ENCODE measurements at places on chromosomes 5 and 9. TPM values are rescaled to one million over a fixed set of nuclear protein-coding genes. Genes with fewer than 3 reads are reported as not detected.
A peak's percentile ranks its signal among the peaks of the same experiment; 100 is the strongest.

- H3K4me1 ChIP-seq: peaks cover 8% of the 10 kb centered on the region
- H3K27me3 ChIP-seq: peaks cover 2% of the 10 kb centered on the region
- H3K27ac ChIP-seq: no peak overlapping the region
These were observed 284.3 kb downstream of the ARHGAP26 start for GRCh38 chr5:143054480-143054941.

DNA sequence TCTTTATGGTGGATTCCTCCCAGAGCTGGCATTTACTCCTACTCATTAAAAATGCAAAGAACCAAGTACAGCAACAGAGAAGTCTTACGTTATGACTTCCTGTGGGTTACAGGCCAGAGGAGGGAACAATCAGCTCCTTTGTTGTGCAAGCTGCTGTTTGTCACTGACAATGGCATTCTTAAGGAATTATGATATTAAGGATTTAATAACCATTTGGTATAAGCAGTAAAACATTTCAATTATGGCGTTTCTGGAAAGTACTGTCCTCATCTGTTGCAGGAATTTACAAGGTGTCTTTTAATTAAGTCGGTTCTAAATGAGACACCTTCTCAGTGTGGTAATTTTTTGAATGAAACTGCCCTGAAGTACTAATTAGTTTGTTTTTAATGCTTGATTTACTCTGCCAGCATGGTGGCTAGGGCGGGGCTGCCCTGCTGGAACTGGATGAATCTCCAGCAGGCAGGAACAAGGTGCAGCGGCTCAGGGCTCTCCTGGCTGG lies 49.1 kb upstream of the VDAC1 start:
- peaks cover 25% of the 10 kb centered on the region for H3K4me1 ChIP-seq
- peak overlapping the region; percentile 57 for H3K4me3 ChIP-seq
- no peaks in the 10 kb centered on the region for H3K27me3 ChIP-seq
- peak overlapping the region; percentile 87 for H3K27ac ChIP-seq

- no peak overlapping the region for H3K4me3 ChIP-seq
- H3K36me3 ChIP-seq: no peaks in the 10 kb centered on the region
- DNase-seq: no peak
These were observed 583.0 kb upstream of the WWC1 start for GRCh38 chr5:167708449-167708848.

- H3K27me3 ChIP-seq: peaks cover 2% of the 10 kb centered on the region
- H3K4me1 ChIP-seq: no peaks in the 10 kb centered on the region
- H3K27ac ChIP-seq: no peak overlapping the region
- H3K36me3 ChIP-seq: no peaks in the 10 kb centered on the region
These were observed 121.7 kb downstream of the NREP start for GRCh38 chr5:111635151-111635902.

DNA sequence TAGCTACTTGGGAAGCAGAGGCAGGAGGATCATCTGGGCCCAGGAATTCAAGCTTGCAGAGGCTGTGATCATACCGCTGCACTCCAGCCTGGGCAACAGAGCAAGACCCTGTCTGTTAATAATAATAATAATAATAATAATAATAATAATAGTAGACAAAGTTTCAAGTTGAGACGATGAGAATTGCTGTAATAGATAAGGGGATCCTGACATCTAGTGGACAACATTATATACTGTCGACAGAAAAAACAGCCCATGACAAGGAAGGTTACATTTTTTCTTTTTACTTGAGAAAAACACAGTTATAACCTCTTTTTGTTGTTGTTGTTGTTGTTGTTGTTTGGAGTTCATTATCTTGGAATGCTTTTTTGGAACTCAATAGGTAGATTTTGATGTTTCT lies 35.3 kb downstream of the NDFIP1 start:
- H3K4me1 ChIP-seq: no peaks in the 10 kb centered on the region
- H3K36me3 ChIP-seq: peaks cover 31% of the 10 kb centered on the region
- no peak overlapping the region for H3K4me3 ChIP-seq
- H3K27ac ChIP-seq: no peak overlapping the region
- no peak for DNase-seq

GRCh38 chr5:54415147-54415546 lies 40.4 kb upstream of the HSPB3 start:
- no peak overlapping the region for H3K27ac ChIP-seq
- H3K4me1 ChIP-seq: no peaks in the 10 kb centered on the region
- no peaks in the 10 kb centered on the region for H3K36me3 ChIP-seq
- no peak overlapping the region for H3K4me3 ChIP-seq
- H3K27me3 ChIP-seq: peaks cover 16% of the 10 kb centered on the region

DNA sequence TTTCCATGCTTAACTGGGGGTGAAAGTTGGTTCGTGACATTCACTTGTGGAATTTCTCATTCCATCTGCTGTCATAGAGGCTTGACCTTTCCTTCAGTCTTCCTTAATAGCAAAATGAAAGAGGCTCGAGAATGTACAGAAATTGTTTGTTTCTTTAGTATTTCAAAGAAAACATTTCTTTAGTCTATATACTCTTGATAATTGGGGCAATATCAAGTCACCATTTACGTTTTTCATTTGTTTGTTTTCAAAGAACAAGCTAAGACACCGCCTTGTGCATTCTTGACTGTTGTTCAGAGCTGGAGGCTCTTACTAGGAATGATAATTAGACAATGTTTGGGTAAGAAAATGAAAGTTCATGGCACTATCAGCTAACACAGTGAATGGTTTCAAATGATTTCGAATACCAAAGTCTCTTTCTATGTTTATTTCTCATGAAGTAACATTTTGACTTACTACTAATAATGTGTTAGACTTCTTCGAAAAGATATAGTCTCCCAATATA lies 835.4 kb downstream of the SEMA5A start:
- no peaks in the 10 kb centered on the region for H3K36me3 ChIP-seq
- no peak overlapping the region for H3K27ac ChIP-seq
- no peaks in the 10 kb centered on the region for H3K4me1 ChIP-seq
- H3K27me3 ChIP-seq: no peaks in the 10 kb centered on the region
- no peak for DNase-seq

The SPOCK1 gene
- total RNA-seq: not detected

The CDH9 gene
- not detected for total RNA-seq
